ENCODE measurements at places on chromosomes 7 and 10.

- no peak for DNase-seq
Measured at GRCh38 chr7:97771576-97771975, 39.7 kb downstream of the TAC1 start.

DNA sequence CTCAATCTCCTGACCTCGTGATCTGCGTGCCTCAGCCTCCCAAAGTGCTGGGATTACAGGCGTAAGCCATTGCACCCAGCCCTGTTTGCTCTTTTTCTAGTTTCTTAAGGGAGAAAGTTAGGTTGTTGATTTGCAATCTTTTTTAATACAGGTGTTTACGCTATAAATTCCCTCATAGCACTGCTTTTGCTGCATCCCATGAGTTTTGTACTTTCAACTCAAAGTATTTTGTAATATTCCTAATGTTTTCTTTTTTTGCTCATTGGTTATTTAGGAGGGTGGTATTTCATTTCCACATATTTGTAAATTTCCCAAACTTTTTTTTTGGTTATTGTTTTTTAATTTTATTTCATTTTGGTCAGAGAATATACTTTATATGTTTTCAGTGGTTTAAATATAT lies 11.6 kb downstream of the TPST1 start:
- DNase-seq: no peak

GRCh38 chr10:34339816-34340553 lies 475.1 kb downstream of the PARD3 start:
- DNase-seq: no peak

DNA sequence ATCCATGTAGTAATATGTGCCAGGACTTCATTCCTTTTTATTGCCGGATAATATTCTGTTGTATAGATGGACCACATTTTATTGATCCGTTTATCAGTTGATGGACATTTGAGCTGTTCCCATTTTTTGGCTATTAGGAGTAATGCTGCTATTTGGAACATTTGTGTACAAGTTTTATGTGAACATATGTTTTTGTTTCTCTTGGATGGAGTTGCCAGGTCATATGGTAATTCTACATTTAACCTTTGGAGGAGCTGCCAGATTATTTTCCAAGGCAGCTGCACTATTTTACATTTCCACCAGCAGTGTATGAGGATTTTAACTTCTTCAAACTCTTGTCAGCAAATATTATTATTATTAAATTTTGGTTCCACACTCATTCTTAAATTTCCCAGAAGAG lies 59.2 kb downstream of the C10orf90 start:
- DNase-seq: no peak

DNA sequence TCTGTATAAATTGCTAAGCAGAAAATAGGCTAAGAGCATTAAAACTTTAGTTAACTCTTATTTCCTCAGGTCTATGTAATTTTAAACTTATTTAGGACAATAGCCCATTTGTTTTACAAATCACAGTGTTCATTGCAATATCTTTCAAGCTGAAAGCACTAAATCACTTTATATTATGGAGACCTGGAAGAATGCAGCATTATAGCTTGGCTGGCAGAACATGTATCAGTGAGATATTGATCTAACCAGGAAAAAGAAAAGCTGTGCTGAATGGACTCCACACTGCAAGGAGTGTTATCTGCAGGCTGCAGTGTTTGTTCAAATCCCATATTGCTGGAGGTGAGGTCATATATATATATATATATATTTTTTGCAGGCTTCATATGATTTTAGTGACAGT lies 517.5 kb downstream of the NRG3 start:
- DNase-seq: no peak

DNA sequence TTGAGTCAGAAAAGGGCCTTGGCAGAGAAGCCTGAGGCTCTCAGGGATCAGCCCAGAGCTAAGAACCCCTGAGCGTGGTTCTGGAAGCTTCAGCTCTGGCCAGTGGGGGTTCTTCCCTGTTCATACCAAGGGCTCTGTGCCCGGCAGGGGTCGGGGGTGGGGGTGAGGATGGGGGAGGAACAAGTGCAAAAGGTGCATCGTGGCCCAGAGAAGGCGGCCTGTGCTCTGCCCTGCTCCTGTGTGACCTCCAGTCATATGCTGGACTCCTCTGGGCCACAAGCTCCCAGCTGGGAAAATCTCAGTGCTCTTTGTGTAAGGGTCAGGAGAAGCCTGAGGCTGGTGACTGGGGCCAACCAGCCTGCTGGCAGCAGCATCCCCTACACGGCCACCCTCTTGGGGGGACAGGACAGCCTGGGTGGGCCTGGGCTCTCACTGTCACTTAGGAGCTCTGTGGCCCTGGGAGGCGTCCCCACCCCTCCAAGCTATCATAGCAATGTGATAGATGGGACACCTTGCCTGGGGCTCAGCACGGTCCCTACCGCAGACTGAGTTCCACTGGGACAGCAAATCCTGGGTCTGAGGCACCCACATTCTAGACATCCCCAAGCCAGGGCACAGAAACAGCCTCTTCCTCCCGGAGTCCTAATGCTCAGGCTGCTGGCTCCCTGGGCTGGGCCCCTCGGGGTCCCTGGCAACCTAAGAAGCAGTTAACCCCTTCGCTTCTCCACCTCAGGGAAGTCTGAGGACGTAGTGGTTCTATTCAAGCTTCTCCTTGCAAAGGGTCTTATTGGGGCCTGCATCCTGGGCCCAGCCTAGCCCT lies 2.5 kb downstream of the MMRN2 start:
- no peak for DNase-seq

DNA sequence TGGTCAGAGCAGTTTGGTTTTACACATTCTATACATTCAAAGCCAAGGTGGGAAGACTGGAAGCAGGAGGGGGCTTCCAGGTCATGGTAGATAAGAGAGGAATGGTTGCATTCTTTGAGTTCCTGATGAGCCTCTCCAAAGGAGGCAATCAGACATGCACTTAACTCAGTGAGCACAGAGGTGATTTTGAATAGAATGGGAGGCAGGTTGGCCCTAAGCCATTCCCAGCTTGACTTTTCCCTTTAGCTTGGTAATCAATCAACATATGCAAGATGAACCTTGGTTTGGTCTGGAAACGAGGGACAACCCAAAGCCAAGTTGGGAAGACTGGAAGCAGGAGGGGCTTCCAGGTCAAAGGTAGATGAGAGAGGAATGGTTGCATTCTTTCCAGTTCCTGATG lies 31.4 kb downstream of the TCERG1L start:
- no peak for DNase-seq

DNA sequence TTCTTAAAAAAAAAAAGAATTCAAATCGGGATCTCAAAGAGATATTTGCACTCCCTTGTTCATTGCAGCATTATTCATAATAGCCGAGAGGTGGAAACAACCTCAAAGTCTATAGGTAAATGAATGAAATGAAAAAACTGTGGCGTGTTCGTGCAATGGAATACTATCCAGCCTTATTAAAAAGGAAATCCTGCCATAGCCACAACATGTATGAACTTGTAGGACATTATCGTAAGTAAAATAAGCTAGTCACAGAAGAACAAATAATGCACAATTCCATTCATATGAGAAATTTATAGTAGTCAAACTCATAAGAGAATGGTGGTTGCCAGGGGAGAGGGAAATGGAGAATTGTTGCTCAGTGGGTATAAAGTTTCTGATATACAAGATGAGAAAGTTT lies 37.9 kb downstream of the GRK5 start:
- DNase-seq: no peak

Data from endothelial cell (in vitro differentiated cells).